ENCODE measurements at places on chromosomes 13 and 19.

DNA sequence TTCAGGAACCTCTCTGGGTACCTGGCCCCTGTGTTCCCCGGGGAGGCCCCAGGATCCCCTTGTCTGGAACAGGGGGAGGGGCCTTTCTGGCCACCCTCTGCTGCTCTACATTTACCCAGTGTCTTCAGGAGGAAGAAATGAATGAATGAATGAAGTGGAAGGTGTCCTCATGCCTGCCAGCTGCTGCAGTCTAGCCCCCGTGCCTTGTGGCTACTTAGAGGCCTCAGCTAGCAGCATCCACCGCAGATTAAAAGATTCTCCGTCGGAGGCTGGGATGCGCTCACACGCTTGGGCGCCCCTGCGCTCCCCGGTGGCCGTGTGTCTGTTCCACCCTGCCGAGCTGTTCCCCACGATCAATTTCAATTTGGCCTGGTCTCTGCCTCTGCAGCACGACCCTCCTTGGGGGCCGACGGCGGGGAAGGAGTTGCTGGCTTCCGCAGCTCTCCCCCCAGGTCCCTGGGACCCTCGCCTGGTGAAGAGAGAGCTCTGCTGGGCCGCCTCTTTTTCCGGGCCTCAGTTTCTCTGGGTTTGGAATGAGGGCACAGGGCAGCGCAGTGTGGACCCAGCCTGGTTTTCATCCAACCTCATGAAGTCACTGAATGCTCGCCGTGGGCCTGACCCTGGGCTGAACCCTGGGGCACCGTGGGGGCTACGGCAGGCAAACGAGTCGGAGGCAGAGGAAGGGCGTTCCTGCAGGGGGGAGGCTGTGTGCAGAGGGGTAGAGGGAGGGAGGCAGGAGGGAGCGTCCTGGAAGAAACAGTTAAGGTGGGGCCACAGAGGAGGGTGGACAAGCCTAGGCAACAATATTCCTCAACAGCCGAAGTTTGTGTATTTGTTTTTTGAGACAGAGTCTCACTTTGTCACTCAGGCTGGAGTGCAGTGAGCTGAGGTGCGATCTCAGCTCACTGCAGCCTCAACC lies 28.3 kb downstream of the EFNA2 start:
- no peak for DNase-seq

DNA sequence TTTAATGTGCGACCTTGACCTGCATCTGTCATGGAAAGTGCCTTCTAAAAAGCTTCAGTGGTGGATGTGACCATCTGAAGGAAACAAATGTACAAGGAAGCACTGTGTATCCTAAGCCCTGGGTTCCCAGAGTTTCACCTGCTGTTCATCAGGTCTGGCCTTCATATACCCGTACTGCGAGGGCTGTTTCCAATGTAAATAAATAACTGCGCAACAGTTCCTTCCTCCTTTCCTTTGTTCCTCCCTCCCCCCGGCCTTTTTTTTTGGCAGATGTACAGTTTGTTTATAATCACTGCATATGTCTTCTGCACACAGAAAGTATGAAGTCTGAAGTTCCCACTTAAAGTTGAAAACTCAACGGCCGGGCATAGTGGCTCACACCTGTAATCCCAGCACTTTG lies 5.2 kb downstream of the FAAP24 start:
- no peak for DNase-seq

DNA sequence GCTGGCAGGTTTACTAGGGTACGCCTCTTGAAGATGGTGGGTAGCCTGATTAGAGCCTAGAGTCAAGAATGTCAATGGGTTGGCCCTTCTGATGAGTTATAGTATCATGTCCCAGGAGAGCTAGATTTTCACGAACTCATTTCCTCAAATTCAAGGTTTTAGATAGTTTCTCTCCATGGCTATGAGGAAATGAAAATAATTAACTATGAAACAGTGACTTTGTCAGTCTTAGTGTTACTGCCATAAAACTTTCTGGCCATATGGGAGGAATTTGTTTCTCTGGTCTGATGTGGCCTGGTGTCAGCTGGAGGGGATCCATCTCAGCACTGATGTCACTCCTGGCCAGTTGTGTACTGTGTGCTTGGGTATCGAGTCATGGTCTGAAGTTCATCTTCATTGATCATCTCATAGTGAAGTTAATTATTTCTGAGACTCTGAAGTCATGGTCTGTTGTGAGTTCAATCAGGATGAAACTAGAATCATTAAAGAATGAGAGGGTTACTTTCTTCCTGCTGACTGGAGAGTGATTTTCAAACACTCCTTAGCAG lies 49.4 kb upstream of the TNFSF11 start:
- DNase-seq: no peak

DNA sequence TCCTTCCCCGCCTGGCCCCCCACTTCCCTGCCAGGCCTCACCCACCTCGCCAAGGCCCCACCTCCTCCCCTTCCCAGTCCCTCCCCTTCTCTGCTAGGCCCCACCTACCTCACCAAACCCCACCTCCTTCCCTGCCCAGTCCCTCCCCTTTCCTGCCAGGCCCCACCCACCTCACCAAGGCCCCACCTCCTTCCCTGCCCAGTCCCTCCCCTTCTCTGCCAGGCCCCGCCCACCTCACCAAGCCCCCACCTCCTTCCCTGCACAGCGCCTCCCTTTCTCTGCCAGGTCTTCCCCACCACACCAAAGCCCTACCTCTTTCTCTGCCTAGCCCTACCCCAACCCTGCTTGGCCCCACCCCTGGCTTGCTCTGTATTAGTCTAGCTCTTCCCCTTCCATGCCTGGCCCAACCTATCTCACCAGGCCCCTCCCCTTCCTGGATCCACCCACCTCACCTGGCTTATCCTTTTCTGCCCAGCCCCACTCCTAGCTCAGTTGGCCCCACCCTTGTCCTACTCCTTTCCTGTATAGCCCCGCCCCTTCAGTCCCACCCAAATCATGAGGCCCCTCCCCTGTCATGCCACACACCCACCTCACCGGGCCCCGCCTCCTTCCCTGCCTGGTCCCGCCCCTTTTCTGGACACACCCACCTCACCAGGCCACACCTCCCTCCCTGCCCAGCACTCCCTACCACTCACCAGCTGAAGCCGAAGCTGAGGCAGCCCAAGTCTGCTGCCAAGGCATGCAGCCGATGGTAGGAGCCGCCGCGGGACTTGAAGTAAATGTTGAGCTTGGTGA lies 16.2 kb downstream of the CERS1 start:
- no peak for DNase-seq

DNA sequence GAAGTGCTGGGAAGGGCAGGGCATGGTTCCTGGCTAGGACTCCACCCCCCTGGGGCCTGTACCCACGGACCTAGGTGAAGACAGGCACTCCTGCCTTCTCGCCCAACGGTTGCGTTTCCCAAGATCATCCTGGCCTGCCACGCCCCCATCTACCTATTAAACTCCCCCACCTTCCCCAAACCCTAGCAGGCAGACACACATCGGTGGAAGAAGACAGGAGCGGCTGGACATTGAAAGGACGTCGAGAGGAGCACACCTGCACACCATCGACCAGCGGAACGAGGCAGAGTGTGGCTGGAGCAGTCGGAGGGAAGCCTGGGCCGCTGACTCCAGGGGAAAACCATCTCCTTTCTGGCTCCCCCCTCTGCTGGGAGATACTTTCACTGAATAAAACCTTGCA lies 45.6 kb upstream of the ALOX5AP start:
- no peak for DNase-seq

DNA sequence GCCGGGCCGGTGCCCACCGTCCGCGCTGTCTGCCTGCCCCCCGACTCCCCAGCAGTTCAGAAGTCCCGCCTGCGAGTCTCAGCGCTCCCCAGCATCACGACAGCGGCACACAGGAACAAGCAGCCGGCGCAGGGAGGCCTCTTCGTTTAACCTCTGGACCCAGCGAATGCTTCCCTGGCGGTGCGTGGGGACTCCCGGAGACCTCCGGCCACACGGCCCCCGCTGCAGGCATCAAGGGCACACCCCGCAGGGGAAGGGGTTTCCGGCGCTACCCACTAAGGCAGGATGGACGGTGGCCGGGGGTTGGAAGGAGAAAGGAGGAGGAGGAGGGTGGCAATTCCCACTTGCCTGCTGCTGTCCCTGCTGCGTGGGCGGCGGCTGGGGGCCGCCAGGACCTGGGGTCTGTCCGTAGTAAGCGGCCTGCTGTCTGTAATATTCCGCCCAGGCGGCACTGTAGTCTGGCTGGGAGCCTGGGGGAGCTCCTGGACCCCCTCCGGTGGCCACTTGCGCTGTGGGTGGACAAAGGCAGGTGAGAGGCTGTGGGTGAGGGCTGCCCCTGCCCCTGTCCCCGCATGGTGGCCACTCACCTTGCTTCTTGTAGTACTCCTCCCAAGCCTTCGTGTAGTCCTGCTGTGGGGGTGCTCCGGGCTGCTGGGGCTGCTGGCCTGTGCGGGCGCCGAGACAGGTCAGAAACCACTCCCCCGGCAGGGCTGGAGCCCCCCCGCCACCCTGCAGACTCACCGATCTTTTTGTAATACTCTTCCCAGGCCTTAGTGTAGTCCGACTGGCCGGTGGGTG lies 9.6 kb downstream of the KHSRP start:
- no peak for DNase-seq

GRCh38 chr19:47274891-47275761 lies 441 bp downstream of the INAFM1 start:
- no peak for DNase-seq

- no peak for DNase-seq
Observed at GRCh38 chr13:20715330-20715712, 11.8 kb downstream of the IL17D start.

DNA sequence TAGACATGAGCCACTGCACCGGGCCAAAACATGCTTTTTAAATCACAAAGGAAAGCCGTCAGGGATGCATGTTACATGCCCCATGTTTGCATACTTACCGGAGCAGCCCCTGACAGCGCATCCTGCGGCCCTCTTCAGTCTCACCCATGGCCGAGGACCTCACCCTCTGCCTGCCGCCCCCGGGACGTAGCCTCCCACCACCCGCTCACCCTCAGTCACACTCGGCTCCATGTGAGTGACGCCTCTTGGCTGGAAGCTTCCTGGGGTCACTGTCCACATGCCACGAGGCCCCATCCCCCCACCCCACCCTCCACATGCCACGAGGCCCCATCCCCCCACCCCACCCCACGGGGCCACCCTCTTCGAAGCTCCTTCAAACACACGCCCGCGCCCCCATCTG lies 46.1 kb upstream of the SPACA7 start:
- DNase-seq: no peak

GRCh38 chr13:22102271-22102670 lies 431.4 kb downstream of the FGF9 start:
- DNase-seq: no peak
